ENCODE measurements at places on chromosomes 16 and 17.

- DNase-seq, result no peak
Observed at GRCh38 chr17:48600244-48601098, 4.3 kb downstream of the HOXB6 start.

DNA sequence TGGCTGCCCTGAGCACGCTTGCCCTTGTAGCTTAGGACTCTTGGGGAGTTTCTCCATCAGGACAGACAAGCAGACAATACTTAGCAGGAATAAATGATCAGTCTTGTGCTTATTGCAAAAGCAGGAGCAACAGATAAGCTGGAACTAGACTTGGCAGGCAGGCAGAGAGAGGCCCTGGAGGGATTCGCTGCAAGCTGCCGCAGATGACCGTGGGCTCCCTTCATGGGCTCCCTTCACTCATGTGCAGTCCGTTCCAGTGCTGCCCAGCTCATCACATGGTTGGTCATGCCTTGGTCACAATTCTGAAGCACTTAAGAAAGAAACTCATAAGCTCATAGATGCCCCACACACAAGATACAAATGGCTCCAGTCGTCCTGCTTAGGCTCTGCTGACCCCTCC is 2.4 kb upstream of the SLC5A10 start:
- no peak for DNase-seq

DNA sequence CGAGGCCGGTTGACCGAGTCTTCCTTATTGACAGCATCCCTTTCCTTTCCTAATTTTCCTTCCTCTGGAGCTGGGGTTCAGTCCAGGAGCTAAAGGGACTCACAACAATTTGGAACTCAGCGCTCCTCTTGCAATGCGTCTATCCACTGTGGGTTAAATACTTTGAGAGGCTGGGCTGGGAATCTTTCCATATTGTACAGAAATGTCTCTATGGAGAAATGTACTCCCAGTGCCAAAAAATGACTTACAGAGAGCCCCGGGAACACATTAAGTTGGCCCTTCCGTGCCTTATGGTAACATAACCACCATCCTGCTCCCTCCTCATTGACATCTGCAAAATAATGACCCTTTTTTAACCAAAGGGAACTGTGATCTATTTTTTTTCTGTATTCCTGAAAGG is 192.8 kb downstream of the FTO start:
- no peak for DNase-seq

DNA sequence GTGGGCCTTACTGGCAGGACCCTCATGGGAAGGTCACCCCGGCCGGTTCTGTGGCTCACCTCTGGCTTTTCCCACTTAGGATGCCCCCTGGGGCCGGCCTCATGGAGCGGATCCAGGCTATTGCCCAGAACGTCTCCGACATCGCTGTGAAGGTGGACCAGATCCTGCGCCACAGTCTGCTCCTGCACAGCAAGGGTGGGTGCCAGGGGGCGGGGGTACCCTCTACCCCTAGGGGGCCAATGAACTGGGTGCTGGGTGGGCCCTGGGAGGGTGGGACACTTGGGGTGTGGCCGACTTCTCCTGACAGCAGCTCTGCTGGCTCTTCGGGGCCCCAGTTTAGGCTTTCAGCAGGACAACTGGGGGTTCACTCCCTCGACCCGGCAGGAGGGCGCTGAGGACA is 34.3 kb downstream of the MGAT5B start:
- DNase-seq, result no peak

- DNase-seq, result peak; percentile 27
Observed at GRCh38 chr16:89828199-89828869, at the start of gene SPIRE2. SPIRE2 (plus strand) TSS chr16:89828475; CDS start chr16:89828551, 76 bp downstream.

GRCh38 chr17:41547378-41547841 is 19.3 kb upstream of the KRT19 start:
- no peak for DNase-seq

DNA sequence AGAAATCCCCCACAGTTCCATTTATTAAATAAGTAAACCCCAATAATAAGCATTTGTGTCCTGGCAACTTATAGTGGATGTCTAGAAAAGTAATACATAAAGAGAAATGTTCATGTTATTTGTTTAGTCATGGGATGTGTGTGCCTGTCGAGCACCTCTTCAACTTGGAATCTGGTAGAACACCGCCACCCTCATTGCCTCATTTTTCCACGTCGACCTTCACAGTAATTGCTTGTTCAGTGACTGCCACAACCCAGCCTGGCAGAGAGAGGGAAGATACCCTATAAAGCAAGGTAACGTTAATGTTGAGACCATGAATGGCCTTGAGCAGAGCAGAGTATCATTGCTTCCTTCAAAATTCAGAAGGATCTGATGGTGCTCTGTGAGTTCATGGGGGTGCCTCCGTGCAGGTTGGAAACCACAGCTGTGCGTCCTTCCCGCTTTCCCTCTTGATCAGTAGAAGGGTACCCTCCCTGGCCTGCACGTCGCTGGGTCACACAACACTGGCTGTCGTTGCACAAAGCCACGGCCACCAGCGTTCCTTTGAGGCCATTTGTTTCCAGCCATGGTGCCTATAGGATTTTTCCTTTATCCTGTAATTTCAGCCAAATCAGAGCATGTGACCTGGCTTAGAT is 3.7 kb upstream of the DNASE1 start:
- DNase-seq, result no peak

DNA sequence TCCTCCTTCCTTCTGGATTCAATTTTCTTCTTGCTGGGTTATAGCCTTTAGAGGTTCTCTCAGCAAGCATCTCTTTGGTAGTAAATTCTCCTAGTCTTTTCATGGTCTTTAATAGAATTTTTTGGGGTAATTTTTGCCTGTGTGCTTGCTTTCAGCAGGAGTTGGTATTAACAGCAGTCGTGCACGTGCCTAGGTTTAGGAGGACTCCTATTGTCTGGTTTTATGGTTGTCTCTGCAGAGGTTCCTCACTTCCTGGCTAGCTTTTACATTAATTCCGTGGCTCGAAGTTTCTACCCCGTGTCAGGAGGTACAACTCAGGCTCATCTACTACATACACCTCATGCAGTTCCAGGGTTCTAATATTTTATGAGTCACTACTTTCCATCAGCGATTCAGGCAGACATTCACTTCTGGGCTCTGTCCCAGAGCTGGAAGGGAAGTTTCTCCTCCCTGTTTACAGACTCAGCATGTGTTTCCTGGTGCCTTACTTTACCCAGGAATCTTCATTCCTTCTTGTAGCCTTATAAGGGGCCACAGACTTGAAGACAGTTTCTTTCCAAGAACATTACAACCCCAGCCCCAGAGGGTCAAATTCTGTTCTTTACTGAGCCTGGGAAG is 643.6 kb downstream of the HS3ST4 start:
- DNase-seq, result no peak

- no peak for DNase-seq
Observed at GRCh38 chr16:23058576-23058975, 90.7 kb downstream of the USP31 start.

DNA sequence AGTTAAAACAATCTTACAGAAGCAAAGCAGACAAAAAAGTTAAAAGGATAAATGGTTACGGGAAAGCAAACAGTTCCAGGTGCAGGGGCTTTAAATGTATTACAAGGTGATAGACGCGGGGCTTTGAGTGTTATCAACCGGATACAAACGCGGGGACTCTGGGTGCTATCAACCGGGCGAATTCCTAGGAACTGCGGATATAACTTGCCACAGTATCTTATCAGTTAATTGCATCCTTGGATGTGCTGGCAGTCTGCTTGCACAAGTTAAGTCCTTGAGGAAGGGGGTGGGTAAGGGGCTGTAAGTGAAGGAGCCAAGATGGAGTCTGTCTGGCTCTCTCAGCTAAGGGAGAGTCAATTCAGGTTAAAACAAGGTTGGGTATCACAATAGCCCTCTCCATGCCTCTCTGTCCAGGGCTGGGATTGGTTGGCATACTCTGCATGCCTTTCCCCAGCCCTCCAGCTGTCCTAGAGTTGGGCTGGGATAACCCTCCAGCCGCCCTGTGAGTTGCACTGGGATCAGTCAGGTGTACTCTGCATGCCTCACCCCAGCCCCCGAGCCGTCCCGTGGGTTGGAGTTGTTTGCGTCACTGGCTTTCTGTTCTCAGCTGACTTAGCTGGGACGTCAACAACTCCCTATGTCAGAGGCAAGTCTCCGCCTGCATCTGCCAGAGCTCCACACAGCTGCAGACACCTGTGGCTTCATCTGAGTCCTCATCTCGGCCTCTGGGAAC is 40.9 kb downstream of the TMEM235 start:
- DNase-seq, result peak; percentile 54

DNA sequence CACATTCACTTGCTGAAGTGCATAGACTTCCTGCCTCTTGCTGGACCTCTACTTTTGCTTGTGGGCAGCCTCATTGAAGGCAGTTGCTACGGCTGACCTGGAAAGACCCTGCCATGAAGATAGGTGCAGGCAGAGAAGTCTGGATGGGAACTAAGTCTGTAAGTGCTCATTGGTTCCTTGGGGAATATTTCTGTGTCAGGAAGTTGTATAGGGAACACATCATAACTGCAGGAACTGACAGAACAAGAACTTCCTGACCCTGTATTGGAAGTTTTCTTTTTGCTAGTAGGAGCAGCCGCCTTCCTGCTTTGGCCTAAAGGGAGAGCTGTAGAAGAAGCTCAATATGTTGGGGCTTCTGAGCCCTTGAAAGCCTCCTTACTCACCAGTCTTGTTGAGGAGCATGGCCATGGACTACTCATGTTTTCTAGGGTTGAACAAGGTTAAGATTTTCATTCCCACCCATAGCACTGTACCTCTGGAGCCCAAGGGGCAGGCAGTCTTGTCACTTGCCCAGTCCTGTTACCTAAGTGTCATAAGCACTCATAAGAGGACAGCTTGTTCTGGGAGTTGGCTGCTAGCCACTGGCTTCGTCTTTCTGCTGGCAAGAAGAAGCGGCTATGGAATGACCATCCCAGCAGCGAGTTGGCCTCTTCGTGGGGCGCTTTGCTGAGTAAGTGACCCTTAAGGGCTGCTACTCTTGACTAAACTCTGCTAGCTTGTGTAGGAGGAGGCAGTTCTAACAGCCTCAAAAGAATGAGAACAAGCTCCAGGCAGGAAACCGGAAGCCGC is 7.2 kb downstream of the UBFD1 start:
- DNase-seq, result no peak

GRCh38 chr17:65388911-65389310 is 172.5 kb downstream of the AXIN2 start:
- no peak for DNase-seq

- DNase-seq, result no peak
Observed at GRCh38 chr17:82817947-82818346, 21.9 kb downstream of the ZNF750 start.

GRCh38 chr17:76530095-76530723 is 7.3 kb downstream of the CYGB start:
- no peak for DNase-seq

DNA sequence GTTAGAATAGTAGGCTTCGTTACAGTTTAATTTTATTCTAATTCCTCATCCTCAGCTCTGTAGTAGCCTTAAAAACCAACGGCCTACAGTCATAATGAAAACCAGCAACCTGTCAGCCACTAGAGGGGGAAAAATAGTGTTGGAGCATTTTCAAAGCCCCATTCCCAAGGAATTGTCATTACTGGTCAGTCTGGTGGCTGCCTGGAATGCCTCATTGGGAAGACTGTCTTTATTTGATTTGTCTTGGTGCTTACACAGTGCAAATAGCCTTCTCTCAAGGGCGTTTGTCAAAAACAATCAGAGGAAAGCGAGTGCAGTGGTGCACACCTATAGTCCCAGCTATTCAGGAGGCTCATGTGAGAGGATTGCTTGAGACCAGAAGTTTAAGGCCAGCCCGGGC is 4.7 kb downstream of the LPCAT2 start:
- no peak for DNase-seq

DNA sequence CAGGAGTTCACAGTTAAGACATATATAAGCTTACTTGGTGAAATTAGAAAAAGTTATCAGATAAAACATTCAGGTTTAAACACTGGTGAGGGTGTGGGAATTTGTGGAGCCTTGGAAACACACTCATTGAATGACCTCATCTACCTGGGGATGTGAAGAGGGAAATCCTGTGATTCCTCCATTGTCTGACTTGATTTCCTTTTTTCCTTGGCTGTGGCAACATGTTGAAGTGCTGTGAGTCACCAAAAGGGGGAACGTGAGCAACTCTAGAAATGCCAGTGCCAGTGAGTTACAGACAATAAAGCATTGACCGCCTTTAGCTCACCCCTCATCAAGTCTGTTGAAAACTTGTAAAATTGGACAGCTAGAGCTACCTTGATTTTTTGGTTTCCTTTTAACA is 1.8 kb downstream of the HMOX2 start:
- DNase-seq, result no peak

GRCh38 chr16:65373097-65373496 is 251.2 kb upstream of the CDH11 start:
- no peak for DNase-seq

- DNase-seq, result no peak
Observed at GRCh38 chr16:78244131-78244895, 144.9 kb downstream of the WWOX start.

- DNase-seq, result no peak
Observed at GRCh38 chr16:2372684-2373083, 32.2 kb upstream of the ABCA3 start.

- no peak for DNase-seq
Observed at GRCh38 chr17:57342963-57343589, 86.8 kb downstream of the MSI2 start.

- no peak for DNase-seq
Observed at GRCh38 chr17:8792646-8793045, 6.5 kb downstream of the MFSD6L start.

DNA sequence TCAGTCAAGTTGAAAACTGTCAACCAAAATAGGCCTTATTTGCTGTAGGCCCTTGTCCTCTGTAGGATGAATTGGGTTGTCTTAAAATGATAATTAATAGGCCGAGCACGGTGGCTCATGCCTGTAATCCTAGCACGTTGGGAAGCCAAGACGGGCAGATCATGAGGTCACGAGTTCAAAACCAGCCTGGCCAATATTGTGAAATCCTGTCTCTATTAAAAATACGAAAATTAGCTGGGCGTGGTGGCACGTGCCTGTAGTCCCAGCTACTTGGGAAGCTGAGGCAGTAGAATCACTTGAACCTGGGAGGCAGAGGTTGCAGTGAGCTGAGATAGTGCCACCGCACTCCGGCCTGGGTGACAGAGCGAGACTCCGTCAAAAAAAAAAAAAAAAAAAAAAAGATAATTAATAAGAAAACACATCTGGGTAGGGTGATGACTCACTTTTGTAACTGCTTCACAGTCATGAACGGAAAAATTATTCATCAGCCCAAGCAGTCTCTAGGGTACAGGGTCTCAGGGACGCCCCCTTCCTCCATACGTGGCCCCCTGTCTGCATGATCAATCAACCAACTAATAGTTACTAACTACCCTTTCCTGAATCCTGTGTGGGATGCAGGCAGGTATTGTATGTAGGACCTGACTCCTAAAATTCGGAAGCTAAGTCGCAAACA is 137.0 kb upstream of the RCVRN start:
- no peak for DNase-seq

- no peak for DNase-seq
Observed at GRCh38 chr16:10561425-10561824, 19.0 kb downstream of the EMP2 start.

GRCh38 chr17:19534562-19535149 is 1.0 kb downstream of the SLC47A1 start:
- DNase-seq, result no peak

DNA sequence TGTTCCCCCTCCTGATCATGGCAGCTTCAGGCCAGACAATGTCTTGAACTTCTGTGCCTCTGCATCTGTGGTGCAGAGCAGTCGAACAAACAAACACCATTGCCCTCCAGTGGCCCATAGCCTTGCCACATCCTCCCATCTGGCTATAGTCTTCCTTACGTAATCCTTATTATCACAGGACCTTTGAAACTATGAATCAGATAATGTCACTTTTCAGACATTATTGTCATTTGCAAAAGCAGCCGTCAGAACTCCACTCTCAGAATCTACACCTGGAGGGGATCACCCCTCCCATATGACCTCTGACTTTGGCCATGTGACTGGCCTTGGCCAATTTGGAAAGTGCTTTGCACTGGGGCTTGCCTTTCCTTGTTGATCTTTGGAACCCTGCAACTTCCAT is 387.3 kb downstream of the MAF start:
- DNase-seq, result no peak
